ENCODE measurements at places on chromosomes 16 and 17. TPM values are rescaled to one million over a fixed set of nuclear protein-coding genes. Genes with fewer than 3 reads are reported as not detected.

Gene WNT3
- total RNA-seq = 2.0 TPM

Gene FSCN2
- total RNA-seq = 5.1 TPM

Gene TBC1D3G
- not detected for total RNA-seq

Gene ELMO3
- total RNA-seq = 0.38 TPM

Gene TMEM106A
- total RNA-seq = 2.5 TPM

Gene NETO2
- total RNA-seq = 13.8 TPM

Gene CENPX
- total RNA-seq = 53.7 TPM

Gene ANKRD11
- 44.1 TPM for total RNA-seq

Gene NACA2
- not detected for total RNA-seq

Gene HBQ1
- 0.19 TPM for total RNA-seq

Gene FOXN1
- not detected for total RNA-seq

Gene CRYBA1
- not detected for total RNA-seq

Gene OR1A1
- total RNA-seq = not detected

Gene TEX14
- total RNA-seq = under 0.01 TPM

Gene VTN
- total RNA-seq = 0.19 TPM

Gene ENDOV
- total RNA-seq = 23.0 TPM

Gene RASD1
- total RNA-seq = 1.7 TPM

Gene KRT33A
- not detected for total RNA-seq

Gene VMO1
- total RNA-seq = not detected

Gene KRT27
- not detected for total RNA-seq

Gene CXCL16
- 0.58 TPM for total RNA-seq

Gene RNF112
- total RNA-seq = 0.58 TPM

Gene PYDC1
- total RNA-seq = not detected

Gene WNK4
- total RNA-seq = 3.5 TPM

Gene HSD17B1
- total RNA-seq = 8.6 TPM

Gene ATAD5
- total RNA-seq = 1.1 TPM

Gene KRTAP4-5
- total RNA-seq = not detected

Gene RGS11
- total RNA-seq = 2.3 TPM

Gene TAC4
- total RNA-seq = not detected

Gene KRTAP2-1
- total RNA-seq = not detected

Gene TOX3
- not detected for total RNA-seq

Gene OR3A2
- total RNA-seq = not detected

Gene SSTR5
- not detected for total RNA-seq

Gene WIPI1
- 162 TPM for total RNA-seq

Gene TMEM88
- total RNA-seq = 0.58 TPM

Gene SLC12A3
- not detected for total RNA-seq

Gene CBLN1
- not detected for total RNA-seq

Gene PRSS27
- 0.56 TPM for total RNA-seq

Gene KCNG4
- not detected for total RNA-seq

Gene SHCBP1
- total RNA-seq = 5.6 TPM

Gene MYH13
- total RNA-seq = not detected

Gene HASPIN
- total RNA-seq = 0.85 TPM

Gene KRTAP4-3
- total RNA-seq = not detected

Gene AATK
- total RNA-seq = 0.56 TPM

Gene ABCA6
- total RNA-seq = 17.1 TPM

Gene CMTM2
- not detected for total RNA-seq

Gene RND2
- 0.28 TPM for total RNA-seq

Gene GDPD1
- 1.7 TPM for total RNA-seq

Gene BTBD17
- total RNA-seq = not detected

Gene CES4A
- 0.58 TPM for total RNA-seq

Data from regular cardiac myocyte (primary cell).